Dermis blood vessel endothelial cell (primary cell): ENCODE measurements at places on chromosomes 3 and 15. TPM values are rescaled to one million over a fixed set of nuclear protein-coding genes. Genes with fewer than 3 reads are reported as not detected.

DNA sequence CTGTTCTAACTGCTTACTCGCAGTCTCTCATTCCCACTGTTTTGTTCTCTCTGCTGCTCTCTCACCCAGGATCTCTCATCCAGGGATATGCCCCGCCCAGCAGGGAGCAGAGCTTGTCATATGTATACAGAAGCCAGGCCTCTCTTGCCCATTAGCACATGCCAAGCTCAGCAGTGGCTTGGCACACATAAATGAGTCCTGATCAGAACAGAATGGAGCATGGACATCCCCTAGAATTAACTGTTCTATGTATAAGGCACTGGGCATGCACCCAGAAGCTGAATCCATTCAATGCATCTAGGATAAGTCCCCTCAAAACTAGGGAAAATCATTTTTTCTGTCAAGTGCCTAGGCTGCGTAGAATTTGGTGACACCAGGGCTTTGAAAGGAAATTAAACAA is 61.6 kb downstream of the IGSF11 start:
- DNase-seq = no peak

DNA sequence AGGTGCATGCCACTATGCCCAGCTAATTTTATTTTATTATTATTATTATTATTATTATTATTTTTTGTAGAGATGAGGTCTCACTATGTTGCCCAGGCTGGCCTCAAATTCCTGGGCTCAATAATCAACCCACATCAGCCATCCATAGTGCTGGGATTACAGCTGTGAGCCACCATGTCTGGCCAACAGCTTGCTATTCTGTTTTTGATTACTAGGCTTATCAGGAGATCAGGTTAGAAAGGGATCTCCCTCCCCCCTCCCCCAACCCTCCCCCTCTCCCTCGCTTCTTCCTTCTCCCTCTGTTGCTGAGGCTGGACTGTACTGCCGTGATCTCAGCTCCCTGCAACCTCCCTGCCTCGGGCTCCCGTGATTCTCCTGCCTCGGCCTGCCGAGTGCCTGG is 8.6 kb downstream of the CLN6 start:
- DNase-seq = no peak

DNA sequence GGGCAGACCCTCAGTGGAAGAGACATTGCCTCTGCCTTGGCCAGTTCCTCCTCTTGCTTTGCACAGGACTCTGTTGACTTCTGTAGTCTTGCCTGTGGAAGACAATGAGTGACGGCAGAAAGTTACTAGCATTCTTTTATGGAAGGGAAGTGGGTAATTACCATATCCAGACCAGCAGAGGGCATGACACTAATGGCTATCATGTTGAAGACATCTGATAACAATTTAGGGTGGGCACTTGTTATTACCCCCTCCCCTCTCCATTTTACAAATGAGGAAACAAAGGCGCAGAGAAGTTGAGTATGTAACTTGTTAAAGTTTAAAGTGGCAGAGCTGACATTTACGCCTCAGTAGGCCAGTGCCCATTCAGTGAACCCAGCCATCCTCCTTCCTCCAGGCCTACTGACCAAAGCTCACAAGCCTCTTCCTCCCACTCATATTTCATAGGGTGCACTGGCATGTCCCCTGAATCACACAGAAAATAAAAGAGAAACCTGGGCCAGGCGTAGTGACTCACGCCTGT is 48.2 kb upstream of the FMN1 start:
- peak; percentile 43 for DNase-seq

Gene CEP19
- 6.8 and 9.0 TPM in 2 replicates for total RNA-seq
